Stimulated activated CD4-positive, alpha-beta T cell treated with anti-CD3 and anti-CD28 coated beads, Interleukin-15, amount 100 ng/mL, for 1 hour (primary cell): ENCODE measurements at places on chromosomes 2 and 18.

GRCh38 chr18:72605376-72605775 lies 61.2 kb upstream of the CBLN2 start:
- no peak for DNase-seq

DNA sequence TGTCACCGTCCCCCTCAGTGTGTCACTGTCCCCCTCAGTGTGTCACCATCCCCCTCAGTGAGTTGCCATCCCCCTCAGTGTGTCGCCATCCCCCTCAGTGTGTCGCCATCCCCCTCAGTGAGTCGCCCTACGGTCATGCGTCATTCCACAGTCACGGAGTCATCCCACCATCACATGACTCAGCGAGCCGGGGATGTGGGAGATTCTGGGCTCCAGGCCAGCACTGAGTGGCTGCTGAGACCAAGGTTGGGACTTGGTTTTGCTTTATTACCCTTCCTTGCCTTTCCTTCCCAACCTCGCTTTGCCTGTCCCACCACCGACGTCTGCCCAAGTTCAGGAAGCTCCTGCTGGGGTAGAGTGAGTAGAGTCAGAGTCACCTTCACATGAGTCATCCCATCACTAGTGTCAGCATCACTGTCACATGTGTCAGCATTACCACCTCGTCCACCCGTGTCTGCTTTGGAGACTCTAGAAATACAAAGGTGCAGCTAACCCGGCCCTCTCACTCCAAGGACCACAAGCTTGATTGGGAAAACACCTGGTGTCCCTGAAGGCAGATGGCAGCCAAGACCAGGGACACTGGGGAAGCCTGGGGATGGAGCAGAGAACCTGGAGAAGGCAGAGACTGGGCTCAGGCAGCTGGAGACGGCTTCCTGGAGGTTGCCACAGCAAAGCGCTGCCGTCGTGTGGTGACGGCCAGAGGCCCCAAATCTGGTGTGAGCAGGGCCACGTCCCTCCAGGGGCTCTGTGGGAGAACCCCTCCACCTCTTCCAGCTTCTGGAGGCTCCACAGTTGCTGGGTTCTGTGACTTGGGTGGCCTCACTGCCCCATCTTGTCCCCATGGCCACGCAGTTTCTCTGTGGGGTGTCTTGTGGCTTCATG lies 485.2 kb upstream of the SALL3 start:
- DNase-seq = no peak

DNA sequence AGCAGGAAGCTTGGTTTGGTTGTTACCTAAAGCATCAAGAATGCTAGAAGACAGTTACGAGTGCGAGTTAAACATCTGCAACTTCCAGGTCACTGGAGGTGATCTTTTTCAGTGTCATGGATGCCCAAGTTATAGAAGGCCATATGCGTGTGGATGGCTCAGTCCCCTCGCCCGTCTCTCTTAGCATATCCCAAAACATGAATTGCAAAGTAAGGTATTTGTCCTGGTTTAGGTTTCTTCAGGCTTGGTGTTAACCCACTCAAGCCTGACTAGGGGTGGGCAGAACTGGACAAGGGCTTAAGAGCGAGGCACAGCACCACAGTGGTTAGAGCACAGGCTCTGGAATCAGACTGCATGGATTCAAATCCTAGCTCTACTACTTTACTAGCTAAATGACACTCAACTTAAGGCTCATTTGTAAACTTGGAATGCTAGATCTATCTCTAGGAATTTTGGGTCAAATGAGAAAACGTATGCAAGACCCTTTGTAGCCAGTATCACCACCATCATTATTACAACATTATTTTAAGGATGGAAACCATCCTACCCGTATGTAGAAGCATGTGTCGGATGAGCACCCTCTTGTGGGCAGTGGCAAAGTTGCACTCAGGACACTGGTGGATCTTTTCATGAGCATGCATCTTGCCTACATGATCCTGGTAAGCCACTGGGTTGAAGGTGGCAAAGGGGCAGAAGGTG lies 11.2 kb downstream of the ZNF142 start:
- no peak for DNase-seq

DNA sequence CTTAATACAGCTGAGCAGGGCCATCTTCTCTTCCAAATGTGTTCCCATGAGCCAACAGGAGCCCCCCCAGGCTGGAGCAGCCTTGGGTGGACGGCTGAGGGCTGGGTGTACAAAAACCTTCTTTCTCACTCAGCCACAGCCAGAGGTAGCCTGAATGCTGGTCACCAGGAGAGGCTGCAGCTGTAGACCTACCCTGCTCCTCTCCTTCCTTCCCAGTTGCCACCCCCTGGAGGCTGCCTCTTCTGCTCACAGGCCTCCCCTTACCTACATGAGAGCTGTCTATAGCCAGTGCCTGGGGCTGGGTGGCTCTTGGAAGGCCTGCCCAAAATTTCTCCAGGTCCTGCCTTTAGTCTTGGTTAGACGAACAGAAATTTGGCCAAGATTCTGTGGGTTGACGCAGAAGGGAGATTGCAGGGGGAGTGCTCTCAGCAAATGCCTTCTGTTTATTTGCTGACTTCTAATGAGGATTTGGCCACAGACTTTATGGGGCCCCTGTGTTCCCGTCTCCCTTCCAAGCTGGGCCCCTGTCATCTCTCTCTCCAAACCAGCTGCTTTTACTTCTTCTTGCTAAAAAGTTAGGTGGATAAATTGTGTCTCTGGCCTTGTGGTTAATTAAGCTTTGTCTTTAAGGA lies 18.3 kb downstream of the CELF4 start:
- DNase-seq = no peak

DNA sequence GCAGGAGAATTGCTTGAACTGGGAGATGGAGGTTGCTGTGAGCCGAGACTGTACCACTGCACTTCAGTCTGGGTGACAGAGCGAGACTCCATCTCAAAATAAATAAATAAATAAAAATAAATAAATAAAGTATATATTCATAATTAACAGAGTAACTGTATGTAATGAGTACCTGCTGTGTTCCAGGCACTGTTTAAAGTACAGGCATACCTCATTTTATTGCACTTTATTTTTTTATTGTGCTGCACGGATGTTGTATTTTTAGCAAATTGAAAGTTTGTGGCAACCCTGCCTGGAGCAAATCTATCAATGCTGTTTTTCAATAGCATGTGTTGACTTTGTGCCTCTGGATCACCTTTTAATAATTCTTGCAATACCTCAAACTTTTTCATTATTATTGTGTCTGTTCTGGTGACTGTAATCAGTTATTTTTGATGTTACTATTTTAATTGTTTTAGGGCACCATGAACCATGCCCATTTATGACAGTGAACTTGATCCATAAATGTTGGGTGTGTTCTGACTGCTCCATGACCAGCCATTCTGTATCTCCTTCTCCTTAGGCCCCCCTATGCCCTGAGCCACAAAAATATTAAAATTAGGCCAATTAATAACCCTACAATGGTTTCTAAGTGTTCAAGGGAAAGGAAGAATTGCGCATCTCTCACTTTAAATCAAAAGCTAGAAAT lies 27.5 kb upstream of the CD8A start:
- no peak for DNase-seq

- DNase-seq = no peak
These were observed 84.2 kb downstream of the SOCS6 start for GRCh38 chr18:70373042-70373519.
